Pons (tissue), 1 donor: ENCODE measurements at places on chromosomes 3 and 15.
A peak's percentile ranks its signal among the peaks of the same experiment; 100 is the strongest.

DNA sequence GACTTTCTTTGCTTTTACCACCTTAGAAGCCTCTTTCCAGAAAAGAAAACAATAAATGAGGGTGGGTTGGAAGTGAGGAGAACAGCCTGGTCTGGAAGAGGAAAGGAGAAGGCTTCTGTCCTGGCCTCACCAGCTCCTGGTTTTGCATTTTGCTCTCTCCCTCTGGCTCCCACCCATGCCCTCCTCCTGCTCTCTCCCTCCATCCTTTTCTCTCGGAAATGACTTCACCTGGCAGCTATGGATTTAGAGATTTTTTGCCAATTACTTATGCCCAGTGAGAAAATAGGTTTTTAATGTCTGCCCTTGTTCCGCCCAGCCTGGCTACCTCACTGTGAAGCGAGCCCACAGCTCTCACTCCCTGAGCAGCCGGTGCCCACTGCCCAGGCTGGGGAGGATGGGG, 77.9 kb upstream of the NTRK3 start:
- no peak for DNase-seq

DNA sequence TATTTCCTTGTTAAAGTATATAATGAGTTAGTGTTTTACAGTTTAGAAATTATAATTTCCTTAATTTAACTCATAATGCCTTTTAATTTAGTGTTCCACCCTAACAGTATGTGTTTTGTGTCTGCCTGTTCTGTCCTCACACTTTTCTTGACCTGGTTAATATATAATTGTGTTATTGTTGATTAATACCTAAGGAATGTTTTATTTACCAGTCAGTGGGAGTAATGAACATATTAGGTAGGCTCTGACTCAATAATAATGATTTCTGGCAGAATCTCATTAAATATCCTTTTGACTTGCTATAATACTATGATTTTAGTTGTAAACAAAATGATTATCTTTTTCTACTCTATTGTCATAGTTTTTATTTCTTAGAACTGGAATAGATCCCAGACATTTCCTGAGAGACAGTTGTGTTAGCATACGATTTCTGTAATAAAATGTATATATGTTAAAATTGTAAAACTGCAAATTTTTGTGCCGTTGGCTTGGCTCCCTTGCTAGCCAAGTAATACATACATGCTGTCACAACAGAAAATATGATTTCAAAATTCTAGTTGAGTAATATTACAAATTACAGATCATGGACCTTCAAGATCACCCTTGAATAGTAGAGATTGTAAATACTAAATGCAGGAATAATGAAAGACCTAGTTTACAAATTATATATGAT, 51.9 kb downstream of the RASA2 start:
- no peak for DNase-seq

- DNase-seq: no peak
Observed at GRCh38 chr3:144557515-144557914, 585.9 kb downstream of the DIPK2A start.

- DNase-seq: no peak
Observed at GRCh38 chr3:113148284-113148683, 63.1 kb upstream of the BOC start.

GRCh38 chr3:127096256-127097071, 96.5 kb upstream of the PRR23E start:
- no peak for DNase-seq

DNA sequence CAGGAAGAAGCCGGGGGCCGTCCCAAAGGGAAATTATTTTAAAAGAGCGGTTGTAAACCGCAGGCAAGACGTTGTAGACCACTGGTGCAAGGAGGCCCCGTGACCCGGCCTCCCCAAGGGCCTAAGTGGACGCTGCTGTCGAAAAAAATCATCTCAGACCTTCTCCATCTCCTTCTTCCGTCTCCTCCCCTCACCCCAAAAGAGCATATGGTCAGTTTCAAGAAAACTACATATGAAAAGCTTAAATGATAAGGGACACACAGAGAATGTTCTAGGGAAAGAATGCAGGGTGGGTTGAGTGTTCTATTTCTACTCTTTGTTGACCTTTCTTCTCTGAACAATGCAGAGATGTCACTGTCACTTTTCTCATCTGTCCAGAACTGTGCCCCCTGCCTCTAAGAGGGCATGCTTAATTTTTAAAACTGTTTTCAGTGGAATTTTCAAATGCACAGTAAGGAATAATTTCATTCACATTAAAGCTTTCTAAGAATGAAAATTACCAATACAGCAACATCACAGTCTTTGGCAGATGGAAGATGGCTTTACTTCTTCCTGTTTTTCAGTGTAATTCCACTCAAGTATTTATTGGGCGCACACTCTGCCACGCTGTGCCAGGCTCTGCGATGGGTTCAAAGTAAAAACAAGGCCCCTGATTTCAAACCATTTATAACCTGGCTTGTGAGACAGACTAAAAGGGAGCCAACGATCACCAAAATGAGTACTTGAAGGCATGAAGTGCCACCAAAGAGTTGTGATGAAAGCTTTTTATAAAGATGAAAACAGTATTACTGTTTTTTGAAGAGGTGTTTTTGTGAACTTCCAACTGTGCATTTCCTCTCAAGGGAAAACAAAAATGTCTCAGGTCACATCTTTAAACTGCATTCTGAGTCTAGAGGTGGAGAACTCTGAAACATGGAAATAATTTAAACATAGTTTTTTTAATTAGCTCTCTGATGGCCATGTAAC, 891 bp upstream of the TOP2B start:
- peak; percentile 79 for DNase-seq

DNA sequence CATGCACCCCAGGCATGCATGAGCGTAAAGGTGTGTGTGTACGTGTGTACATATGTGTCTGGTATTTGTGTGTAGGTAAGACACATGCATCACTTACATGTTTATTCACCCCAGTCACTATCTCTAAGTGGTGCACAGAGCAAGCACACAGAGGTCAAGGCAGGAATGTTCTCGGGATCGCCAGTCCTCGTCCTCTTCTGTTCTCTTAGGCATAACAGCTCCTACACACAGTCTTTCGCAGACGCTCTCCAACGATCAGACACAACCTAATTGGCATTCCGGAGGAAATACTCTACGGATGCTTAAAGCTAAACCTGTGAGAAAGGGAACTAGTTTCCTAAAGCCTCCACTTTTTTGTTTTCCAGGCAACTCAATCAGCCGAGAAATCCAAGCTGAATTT, 95.9 kb downstream of the ADAMTS17 start:
- DNase-seq: no peak

DNA sequence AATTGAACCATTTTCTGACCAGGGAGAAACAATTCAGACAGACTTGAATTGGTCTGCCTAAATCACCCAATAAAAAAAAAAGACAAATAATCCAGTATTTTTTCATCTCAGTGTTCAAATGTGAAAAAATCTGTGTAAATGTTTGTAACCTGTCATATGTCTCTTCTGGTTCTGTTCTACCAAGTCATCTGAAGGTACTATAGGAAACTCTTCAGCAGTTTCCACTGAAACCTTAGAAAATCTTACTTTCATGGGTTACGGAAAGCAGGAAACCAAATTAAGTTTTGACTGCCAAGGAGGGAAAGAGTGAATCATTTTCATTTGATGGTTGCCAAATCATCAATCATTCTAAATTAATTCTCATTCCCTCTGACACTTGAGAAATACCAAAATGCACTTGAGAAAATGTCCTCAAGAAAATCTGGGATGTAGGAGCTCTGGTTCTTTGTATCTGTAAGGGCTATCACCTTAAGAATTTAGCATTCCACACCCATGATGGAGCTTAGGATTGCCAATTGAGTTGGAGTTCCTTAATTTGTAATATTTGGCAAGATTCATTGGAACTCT, 278.2 kb upstream of the KCNH8 start:
- DNase-seq: no peak

GRCh38 chr3:136070334-136070733, 104.8 kb downstream of the PPP2R3A start:
- no peak for DNase-seq

- DNase-seq: peak; percentile 9
Observed at GRCh38 chr15:70234256-70234905, 136.7 kb upstream of the TLE3 start.

- DNase-seq: no peak
Observed at GRCh38 chr3:112074616-112075497, 11.3 kb upstream of the C3orf52 start.

DNA sequence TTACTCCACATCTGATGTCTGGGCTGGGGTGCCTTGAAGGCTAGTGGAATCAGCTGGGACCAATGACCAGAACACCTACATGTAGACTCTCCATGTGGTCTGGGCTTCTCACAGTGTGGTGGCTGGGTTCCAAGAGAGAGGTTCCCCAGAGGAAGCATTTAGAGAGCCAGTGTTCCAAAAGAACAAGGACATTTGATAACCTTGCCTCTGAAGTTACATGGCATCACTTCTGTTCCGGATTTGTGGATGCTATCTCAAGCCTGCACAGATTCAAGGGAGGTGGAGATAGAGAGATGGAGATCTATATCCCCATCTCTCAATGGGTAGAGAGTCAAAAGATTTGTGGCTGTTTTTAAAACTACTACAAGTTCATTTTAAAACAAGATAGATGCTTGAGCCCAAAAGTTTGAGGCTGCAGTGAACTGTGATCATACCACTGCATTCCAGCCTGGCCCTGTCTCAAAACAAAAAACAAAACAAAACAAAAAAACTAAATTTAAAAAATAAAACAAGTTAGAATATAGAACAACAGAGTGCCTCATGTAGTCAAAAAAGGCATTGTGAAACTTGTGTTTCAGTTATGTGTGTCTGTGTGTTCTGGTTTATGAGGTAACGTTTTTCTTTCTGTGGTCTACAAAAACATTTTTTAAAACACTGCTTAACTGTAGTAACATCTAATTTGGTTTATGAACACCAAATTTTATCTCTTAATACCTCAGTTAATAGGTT, 44.8 kb downstream of the PDE8A start:
- no peak for DNase-seq

GRCh38 chr3:107942244-107942643, 148.6 kb downstream of the CD47 start:
- no peak for DNase-seq

- DNase-seq: no peak
Observed at GRCh38 chr3:127304121-127304744, 16.4 kb upstream of the PRR20G start.

DNA sequence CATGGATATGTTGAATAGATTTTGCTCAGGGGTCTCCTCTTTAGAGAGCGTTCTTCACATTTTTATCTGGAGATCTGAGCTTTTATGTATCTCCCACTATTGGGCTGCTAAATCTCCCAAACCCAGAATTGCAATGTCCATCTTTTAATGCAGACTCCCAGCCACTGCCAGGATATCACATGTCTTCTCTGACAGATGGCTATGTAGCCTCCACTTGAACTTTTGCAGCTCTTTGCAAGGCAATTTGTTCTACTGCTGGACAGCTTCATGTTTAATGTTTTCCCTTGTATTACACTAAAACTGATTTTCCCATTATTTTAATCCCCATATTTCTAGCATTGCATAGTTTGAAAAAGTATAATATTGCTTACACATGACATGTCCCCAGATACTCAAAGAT, 177.2 kb downstream of the LPP start:
- DNase-seq: no peak

DNA sequence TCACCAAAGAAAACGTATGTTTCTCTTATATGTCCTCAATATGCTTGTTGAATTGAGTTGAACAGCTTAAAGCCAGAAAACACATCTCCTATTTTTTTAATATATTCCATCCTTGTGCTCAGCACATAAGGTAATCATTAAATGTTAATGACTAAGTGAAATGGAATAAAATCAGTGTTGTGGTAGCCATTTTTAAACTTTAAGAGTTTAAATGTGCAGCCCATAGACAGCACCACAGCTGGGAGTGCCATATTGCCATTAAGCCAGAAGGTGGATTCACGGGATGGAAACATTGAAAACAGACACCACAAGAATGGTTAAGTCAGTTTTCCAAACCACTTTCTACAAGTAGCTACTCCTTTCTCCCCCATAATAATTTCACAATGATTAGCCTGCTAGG, 76.8 kb upstream of the C15orf61 start:
- no peak for DNase-seq

- DNase-seq: no peak
Observed at GRCh38 chr15:74155766-74156417, 17.6 kb upstream of the ISLR start.

DNA sequence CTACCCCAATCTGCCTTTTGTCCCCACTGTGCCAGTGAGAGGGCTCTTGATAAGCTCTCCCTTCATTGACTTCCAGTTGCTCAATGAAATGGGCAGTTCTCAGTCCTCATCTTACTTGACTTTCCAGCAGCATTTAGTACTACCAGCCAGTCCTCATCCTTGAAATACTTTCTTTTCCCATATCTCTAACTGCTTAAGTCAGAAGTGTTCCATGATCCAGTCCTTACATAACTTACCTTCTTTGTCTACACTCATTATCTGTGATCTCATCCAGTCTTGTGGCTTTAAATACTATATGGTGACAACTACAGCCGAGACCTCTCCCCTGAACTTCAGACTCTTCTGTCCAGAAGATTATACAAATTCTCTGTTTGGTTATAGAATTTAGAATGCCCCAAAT, 28.7 kb downstream of the RARRES1 start:
- no peak for DNase-seq

GRCh38 chr15:98842192-98842972, 165.2 kb downstream of the PGPEP1L start:
- peak; percentile 63 for DNase-seq

- DNase-seq: no peak
Observed at GRCh38 chr3:11364181-11364580, 92.0 kb downstream of the ATG7 start.
